ENCODE measurements at places on chromosomes 3 and 15.

GRCh38 chr3:56928379-56929068 lies 126.8 kb upstream of the ARHGEF3 start:
- DNase-seq: no peak

DNA sequence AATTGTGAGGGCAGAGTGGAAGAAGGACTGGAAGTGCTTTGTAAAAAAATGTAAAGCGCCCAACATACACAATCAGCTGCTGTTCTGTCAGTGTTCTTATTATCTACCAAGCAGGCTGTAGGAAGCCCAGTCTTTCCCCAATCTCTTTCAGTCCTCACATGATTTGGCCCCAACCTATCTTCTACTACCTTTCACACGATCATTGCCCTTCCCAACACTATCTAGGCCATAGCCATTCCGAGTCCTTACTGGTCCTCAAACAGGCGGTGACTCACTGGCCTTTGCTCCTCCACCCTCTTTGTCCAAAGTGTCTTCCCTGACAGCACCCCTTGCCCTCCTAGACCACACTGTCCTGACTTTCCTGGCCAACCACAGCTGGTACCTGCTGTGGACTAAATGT lies 861 bp upstream of the RFT1 start:
- DNase-seq: no peak

DNA sequence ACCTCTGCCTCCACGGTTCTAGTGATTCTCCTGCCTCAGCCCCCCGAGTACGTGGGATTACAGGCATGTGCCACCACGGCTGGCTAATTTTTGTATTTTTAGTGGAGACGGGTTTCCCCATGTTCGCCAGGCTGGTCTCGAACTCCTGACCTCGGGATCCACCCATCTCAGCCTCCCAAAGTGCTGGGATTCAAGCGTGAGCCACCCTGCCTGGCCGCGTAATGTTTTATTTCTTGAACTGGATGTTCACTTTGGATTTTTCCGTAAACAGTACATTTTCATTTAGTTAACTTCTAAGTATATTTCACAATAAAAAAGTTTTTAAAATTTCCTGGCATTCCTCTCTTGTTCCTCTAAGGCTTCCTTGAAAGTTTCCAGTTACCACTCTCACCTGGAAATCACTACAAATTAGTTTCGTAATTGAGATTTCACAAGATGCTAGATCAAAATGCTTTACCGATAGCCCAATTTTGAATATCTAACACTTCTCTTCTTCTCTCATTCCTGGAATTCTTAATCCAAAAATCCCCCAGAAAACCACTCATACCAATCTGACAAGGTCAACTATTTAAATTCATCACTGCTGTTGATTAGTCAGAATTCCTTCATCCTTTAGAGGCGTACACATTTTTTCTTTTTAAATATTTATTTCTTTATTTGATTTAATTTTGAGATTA lies 44.7 kb upstream of the INO80 start:
- no peak for DNase-seq

GRCh38 chr3:34131091-34131490 lies 332.7 kb downstream of the PDCD6IP start:
- no peak for DNase-seq

GRCh38 chr3:147423798-147424580 lies 14.8 kb downstream of the ZIC1 start:
- no peak for DNase-seq

GRCh38 chr15:69868756-69869155 lies 229.0 kb downstream of the TLE3 start:
- DNase-seq: no peak

GRCh38 chr15:59388670-59389069 lies 16.0 kb upstream of the MYO1E start:
- DNase-seq: no peak

- no peak for DNase-seq
Measured at GRCh38 chr3:187196573-187197334, 532 bp upstream of the RTP1 start.

- no peak for DNase-seq
Measured at GRCh38 chr15:51223771-51224229, 114.6 kb downstream of the CYP19A1 start.

GRCh38 chr15:40787991-40788390 lies 18.2 kb downstream of the C15orf62 start:
- DNase-seq: no peak

GRCh38 chr3:17752436-17752835 lies 10.0 kb upstream of the TBC1D5 start:
- no peak for DNase-seq

- DNase-seq: no peak
Measured at GRCh38 chr3:41277790-41278465, 78.6 kb downstream of the CTNNB1 start.

DNA sequence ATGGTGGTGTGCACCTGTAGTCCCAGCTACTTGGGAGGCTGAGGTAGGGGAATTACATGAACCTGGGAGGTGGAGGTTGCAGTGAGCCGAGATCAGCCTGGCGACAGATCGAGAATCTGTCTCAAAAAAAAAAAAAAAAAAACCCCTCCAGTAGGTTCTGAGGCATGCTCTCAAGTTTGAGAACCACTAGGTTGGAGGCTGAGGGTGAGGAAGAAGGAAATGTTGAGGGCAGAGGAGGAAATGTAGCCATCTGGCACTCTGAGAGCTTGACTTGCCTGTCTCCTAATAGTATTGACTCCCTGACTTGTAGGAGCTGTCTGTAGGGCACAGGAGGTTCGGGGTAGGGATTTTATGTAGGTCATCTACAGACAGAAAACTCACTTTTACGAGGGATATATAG lies 204.6 kb downstream of the OPA1 start:
- DNase-seq: no peak

GRCh38 chr3:182259579-182259978 lies 533.7 kb upstream of the ATP11B start:
- no peak for DNase-seq

GRCh38 chr3:52216585-52217408 lies 8.6 kb downstream of the TLR9 start:
- DNase-seq: no peak
